ENCODE measurements at places on chromosomes 7 and 10.

GRCh38 chr10:23055424-23056185, 39.8 kb upstream of the MSRB2 start:
- no peak for ATAC-seq

DNA sequence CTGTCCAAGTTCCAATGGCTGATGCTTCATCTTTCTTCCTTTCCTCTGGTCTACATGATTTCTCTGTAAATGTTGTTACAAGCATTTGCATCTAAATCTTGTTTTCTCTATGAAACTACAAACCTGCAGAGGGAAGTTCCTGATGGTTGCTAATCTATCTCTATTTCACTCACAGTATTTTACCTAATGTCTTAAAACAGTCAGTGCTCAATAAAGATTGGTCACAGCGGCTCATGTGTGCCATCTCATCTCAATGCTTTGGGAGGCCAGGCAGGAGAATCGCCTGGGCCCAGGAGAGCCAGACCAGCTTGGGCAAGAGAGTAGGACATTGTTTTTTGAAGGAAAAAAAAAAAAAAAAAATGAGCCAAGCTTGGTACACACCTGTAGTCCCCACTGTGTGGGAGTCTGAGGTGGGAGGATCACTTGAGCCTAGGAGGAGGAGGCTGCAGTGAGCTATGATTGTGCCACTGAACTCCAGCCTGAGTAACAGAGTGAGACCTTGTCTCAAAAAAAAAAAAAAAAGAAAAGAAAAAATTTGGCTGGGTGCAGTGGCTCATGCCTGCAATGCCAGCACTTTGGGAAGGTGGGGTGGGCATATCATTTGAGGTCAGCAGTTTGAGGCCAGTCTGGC, 71.3 kb upstream of the ARMC3 start:
- no peak for ATAC-seq

- ATAC-seq, result no peak
These were observed 340.0 kb upstream of the MEOX2 start for GRCh38 chr7:16026253-16027020.

DNA sequence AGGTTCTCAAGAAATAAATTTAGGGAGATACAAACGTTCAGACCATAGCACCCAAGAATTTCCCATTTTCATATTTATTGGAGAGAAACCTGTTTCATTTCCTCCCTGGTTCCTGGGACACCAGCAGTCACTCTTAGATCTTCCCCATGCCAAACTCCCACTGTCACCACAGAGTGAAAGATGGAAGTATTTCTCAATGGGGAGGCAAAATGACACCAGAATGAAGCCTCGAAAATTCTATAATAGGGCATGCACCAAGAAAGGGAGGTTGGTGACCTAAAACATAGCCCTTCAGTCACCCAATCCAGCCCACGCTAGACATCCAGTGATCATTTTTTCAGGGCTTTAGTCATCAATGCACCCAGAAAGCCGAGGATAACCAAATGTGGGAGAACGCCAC, 148.1 kb upstream of the PLXDC2 start:
- no peak for ATAC-seq

All from gastroesophageal sphincter (tissue), 4 donors.